Esophagus squamous epithelium (tissue), 5 donors: ENCODE measurements at places on chromosomes 13 and 19.

GRCh38 chr19:17687141-17687856 is 855 bp downstream of the UNC13A start:
- DNase-seq = no peak

DNA sequence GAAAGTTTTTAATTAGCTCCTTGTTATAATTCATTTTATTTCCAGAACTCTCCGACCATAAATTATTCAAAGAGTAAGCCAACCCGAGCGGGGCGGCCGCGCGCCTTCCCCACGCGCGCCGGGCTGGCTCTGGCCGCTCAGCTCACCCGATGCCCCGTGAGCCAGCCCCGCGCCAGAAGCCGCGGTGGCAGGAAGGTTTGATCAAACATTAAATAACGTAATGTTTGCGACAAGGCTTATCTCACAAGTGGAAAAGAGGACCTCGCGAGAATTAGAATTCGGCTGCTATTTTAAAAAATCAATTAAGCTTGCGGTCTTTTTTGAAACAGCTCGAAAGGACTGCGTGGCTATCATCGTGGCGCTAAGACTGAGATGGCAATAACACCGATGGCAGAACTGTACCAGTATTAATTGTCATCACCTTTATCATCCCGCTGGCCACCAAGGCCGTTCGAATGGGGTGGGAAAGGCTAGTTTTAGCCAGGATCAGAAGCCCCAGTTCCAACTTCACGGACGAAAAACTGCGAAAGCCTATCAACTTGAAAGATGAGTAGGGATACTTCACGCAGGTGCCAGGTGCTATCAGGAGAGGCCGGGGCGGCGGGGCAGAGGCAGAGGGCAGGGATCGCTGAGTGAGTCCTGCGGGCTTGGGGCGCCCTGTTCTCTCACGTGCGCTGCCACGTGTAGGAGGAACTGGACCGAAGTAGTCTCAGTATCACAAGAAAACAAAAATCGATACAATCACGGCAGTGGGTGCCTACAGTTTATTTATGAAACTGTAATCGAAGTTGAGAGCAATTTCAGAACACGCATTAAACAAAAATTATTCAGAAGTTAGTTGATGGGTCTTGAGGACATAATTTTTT is 6.4 kb downstream of the POU4F1 start:
- no peak for DNase-seq

DNA sequence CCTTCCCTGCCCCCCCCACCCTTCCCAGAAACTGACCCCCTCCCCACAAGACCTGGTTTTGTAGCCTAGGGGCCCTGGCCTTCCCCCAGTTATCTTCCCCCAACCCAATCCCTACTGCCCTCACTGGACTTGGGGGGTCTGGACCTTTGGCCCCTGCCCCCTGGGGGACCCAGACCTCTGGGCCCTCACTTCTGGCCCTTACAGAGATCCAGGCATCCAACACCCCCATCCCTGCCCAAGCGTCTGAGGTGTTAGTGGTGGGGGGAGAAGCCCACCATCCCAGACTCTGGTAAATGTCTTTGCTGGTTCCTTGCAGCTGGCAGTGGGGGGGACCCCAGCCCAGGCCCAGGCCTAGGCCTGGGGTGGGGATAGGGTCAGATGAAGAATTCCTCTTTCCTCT is 3.5 kb upstream of the ZNF428 start:
- DNase-seq = no peak

- DNase-seq = no peak
These were observed 40.8 kb downstream of the SERPINE3 start for GRCh38 chr13:51380269-51380668.

- DNase-seq = no peak
These were observed 155.5 kb downstream of the FLT1 start for GRCh38 chr13:28339419-28339818.

DNA sequence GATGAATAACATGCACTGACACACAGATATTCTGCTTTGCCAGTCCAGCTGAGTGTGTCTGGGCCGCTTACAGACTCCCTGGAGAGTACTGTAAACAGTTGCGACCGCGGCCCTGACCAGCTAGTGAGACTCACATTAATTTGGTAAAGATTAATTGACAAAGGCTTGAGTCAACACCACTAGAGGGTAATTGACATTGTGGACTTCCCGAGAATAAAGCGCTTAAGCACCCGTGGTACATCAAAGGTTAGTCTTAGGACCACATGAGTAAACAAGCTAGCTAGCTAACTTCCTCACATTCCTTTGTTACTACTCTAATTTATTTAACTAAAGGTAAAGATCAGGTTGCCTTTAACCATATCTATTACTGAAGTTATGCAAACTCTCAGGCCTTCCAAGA is 624.4 kb upstream of the ARGLU1 start:
- no peak for DNase-seq

GRCh38 chr13:42970824-42971690 is 21.0 kb downstream of the EPSTI1 start:
- DNase-seq = no peak

DNA sequence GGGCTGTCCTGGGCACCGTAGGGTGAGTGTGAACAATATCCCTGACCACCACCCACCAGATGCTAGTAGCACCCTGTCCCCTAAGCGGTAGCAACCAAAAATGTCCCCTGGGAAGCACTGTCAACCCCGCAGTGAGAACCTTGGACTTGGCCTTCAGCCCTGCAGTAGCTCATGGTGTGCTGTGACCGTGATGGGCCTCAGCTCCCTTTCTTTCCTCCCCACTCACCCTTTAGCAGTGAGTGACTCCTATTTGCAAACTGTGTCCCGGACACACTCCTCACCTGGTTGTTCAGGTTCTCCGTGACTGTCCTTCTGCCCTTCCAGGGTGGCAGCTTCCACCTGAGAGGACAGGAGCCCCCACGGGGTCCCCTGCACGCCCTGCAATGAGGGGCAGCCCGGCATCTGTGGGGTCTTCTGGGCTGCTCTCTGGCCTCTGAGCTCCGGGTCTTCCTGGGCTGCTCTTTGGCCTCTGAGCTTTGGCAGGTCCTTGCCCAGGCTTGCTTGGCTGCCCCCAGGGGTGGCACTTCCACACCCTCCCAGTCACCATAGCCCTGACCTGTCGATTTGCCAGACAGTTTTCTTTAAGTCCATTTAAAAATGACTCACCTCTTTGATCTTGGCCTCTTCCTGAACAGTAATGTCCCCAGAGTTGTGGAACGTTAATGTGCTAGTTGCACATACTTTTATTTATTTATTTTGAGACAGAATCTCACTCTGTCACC is 3.8 kb downstream of the KDM4B start:
- DNase-seq = no peak

GRCh38 chr19:50167314-50167721 is 4.2 kb upstream of the IZUMO2 start:
- no peak for DNase-seq

- DNase-seq = no peak
These were observed 10.3 kb downstream of the CELF5 start for GRCh38 chr19:3234800-3235199.

- DNase-seq = no peak
These were observed 4.8 kb upstream of the NFIC start for GRCh38 chr19:3361384-3362216.

GRCh38 chr13:97339019-97339987 is 94.7 kb upstream of the RAP2A start:
- DNase-seq = no peak

- DNase-seq = no peak
These were observed 566 bp upstream of the CCDC97 start for GRCh38 chr19:41309180-41310032.

DNA sequence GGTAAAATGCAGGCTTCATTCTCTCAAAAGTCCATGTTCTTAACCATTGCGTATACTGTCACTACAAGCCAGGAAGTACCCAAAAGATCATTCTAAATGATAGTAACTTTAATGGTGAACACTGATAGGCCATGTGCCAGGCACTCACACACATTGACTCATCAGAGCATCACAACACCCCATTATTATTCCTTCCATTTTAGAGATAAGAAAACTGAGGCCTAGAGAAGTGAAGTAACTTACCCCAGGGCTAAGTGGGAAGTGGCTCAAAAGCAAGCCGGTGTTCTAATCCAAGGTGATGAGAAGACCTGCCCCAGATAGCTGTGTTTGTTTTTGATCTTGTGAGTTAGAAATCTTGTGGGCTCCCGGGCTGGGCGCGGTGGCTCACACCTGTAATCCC is 1.4 kb upstream of the PHLDB3 start:
- DNase-seq = no peak

DNA sequence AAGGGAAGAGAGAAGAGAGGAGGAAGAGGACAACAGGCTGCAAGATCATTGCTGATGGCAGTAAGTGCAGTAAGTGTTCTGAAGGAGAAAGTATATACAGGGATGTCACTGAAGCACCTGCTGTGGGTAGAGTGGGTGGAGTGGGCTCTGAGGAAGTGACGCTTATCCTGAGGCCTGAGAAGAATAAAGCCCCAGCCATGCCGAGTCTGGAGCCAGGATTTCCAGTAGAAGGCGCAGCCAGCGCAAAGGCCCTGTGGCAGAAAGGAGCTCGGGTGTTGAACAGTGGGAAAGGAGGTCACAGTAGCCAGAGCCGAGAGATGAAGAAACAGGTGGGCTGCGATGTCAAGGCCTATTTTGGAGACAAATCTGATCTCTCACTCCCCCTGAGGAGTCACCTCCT is 31.8 kb upstream of the ADGRE5 start:
- DNase-seq = no peak

DNA sequence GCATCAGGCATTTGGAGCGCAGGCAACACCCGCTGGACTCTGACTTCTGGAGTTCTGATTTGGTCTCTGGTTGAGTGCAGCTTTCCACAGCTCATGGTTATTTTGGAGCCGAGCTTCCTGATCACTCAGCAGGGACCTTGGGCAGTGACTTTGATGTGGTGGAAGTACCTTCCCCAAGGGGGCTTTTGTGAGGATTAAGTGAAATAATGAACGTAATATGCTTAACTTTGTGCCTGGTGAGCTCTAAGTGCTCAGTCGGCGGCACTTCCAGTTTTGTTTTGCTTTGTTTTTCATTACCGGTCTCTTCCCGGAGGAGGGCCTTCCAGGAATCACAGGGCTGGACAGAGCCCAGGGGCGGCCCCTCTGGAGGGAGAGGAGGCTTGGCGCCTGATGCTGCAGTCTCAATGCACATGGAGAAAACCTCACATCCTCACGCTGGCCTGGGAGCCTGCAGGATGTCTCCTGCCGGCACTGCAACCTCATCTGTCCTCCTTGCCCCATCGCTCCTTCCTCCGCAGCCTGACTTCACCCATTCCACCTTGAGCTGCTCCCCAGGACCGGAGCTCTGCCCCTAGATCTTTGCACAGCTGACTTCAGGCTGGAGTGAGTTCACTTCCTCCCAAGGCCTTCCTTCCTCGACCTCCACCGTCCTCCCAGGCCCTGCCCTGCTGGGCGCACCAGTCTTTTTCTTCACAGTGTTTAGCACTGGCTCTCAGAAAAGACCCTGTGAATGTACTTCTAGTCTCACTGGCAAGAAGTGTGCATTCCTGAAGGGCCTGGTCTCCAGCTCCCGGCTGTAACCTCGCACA is 1.5 kb downstream of the PLEKHF1 start:
- no peak for DNase-seq

- no peak for DNase-seq
These were observed 31.5 kb upstream of the RNF113B start for GRCh38 chr13:98208606-98209005.

- DNase-seq = no peak
These were observed 107.9 kb downstream of the PCDH9 start for GRCh38 chr13:67122251-67122650.

DNA sequence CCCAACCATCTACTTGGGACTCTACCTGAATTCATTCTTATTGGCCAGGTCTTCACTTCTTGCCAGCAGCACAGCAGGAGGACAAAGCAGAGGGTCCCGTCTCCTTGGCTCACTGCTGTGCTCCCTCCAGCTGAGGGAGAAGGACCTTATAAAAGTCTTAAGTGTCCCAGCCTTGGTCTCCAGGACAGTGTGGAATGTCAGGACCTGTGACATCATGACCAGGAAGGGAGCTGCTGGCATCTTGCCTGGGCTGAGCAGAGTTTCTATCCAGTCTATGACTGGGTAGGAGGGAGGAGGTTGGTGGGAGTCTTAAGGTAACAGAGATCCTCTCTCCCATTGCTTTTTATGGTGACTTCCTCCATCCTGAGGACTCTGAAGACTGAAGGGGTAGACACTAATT is 56.6 kb upstream of the ANKRD10 start:
- DNase-seq = no peak

DNA sequence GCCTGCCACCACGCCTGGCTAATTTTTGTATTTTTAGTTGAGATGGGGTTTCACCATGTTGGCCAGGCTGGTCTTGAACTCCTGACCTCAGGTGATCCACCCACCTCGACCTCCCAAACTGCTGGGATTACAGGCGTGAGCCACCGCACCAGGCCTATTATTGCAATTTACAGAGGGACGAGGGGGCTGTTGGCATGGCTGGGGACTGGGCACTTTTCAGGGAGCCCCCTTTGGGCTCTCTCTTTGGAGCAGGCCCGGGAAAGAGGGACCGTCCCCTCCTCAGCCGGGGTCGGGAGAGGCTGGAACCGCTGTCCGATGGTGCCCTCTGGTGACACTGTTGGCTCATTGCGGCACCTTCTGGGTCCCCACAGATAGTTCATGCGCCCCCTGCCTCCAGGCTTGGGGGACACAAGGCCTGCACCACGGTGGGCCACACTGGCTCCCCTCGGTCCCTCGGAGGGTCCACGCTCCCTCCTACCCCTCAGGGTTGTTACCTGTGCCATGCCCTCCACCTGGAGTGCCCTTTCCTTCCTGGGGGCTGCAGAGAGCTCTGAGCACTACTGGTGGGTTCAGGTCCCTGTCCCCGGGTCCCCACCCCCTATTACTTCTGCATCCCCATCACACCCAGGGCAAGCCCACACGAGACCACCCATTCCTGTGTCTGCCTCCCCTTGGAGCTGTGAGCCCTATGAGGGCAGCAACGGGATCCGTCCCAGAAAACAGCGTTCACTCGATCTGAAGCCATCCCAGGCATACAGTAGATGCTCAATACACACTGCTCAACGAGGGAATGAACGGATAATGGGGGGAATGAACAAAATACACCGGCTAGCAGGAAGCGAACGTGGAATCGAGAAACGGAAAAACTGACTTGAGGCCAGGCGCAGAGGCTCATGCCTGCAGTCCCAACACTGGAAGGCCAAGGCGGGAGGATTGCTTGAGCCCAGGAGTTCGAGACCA is 12.5 kb downstream of the FEM1A start:
- no peak for DNase-seq

DNA sequence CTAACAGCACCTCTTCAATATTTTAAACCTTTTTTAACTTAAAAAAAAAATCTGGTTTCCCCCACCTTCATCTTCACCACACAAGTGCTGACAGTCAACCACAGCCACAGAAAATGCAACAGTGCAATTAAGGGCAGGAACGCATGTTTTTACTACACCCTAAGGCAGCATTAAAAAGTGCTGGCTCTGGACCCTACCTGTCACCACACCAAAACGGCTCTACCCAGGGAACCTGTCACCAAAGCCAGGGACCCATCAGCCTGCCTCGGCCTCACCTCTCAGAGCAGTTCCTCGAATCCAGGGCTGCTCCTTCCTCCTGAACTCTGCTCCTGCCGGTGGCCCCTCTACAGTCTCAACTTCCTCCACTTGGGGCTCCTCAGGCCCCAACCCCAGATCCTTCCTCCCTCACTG is 22.5 kb upstream of the SLC35E1 start:
- no peak for DNase-seq
